ENCODE measurements at places on chromosomes 6 and 20.

DNA sequence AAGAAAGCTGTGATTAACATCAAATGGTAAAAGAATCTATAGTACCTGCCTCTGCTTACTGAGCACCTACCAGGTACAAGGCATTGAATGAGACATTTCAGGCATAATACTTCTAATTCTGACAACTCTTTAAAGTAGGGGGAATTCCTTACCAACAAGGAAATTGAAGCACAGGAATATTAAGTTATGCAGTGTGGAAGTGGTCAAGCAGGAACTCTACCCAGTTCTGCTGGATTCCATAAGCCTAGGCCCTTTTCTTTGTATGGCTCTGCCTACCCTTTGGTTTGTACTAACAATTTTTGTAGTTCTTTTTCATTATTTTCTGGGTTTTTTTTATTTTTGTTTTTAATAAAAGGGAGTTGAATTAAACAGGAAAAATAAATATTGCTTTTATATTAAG, 114.5 kb downstream of the MAP3K5 start:
- DNase-seq = no peak

GRCh38 chr6:137246791-137247202, 27.6 kb upstream of the IFNGR1 start:
- no peak for DNase-seq

DNA sequence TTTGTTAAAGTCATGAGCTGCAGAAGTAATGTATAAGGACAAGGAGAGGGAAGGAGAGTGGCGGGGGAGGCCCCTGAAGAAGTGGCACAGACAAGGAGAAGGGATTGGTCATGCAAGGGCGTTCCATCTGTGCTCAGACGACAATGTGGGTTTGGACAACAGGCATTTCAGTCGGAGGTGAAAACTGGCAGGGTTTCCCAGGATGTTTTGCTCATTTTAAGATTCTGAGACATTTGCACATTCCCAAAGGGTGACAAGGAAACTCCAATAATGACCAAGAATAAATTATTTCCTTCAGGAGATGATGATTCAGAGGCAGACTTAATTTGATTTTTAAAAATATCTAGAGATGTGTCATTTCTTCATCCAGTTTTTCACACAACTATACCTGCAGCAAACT, 181.8 kb downstream of the HIVEP2 start:
- peak; percentile 73 for DNase-seq

GRCh38 chr6:163922562-163922961, 508.0 kb downstream of the QKI start:
- no peak for DNase-seq

GRCh38 chr6:144769142-144769541, 484.0 kb downstream of the UTRN start:
- no peak for DNase-seq

DNA sequence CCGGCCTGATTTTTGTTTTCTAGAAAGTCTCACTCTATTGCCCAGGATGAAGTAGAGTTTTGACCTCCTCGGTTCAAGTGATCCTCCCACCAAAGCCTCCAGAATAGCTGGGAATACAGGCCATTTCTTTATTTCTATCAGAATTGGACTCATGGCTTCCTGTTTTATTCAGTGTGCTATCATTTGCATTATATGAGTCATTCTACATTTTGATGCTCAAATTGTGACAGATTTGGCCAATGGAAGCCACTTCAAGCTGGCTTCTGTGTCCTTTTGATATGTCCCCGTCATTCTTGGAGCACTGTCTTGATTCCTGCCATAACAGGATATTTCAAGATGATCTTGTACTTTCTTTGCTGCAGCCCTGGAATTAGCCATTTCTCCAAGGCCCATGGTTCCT, 75.1 kb downstream of the CNBD2 start:
- DNase-seq = no peak

Measured in fibroblast of upper back skin (primary cell).